Stimulated activated CD8-positive, alpha-beta memory T cell treated with anti-CD3 and anti-CD28 coated beads, Interleukin-7, amount 100 ng/mL, for 1 hour (primary cell): ENCODE measurements at places on chromosomes 2 and 18.

- no peak for DNase-seq
Observed at GRCh38 chr2:53629501-53629900, 138.1 kb upstream of the CHAC2 start.

DNA sequence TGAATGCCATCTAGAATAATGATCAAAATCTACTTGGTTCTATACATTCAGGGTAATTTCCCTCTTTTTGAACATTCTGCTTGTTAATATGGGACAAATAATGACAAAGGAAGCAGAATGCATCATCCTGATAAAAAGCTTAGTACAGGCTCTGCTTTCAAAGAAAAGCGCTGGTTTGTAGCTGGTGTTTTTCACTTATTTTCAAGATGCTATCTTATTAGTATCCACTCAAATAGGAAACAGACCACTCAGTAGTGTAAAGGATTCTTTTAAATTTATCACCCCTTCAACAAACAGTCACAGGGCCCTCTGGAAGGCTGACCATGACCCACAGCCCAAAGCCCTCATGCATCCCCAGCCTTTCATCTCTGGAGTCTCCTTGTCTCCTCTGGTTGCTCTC lies 18.0 kb upstream of the AFF3 start:
- no peak for DNase-seq

DNA sequence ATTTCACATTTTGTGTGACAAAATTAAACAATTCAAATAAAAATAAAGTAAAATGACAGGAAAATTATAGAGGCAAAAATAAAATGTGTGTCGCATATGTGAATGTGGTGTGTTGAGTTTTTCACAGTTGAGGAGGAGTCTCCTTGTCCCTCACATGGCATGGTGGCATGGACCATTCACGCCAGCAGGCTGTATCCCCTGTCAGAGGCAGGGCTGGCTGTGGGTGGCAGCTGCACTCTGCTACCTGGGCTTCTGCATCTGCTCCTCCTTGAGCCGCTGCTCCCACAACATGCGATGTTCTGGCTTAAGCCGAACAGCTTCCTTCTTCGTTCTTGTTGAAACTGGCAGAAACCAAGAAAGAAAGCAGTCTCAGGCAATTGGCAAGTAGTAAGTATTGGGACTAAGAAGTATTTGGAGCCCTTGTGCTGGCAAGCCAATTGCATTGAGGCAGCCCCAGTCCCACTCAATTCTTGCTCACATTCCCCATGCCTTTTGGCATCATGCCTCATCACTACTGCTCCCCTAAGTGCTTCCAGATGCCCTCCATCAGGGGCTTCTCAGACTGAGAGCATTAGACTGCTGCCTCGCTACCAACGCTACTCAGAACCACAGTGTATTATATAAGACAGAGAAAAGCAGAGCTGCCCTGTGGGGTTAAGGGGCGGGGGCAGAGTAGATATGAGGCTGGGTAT lies 177.9 kb upstream of the NABP1 start:
- DNase-seq, result no peak

GRCh38 chr2:119723784-119724467 lies 35.8 kb upstream of the PTPN4 start:
- DNase-seq, result no peak

DNA sequence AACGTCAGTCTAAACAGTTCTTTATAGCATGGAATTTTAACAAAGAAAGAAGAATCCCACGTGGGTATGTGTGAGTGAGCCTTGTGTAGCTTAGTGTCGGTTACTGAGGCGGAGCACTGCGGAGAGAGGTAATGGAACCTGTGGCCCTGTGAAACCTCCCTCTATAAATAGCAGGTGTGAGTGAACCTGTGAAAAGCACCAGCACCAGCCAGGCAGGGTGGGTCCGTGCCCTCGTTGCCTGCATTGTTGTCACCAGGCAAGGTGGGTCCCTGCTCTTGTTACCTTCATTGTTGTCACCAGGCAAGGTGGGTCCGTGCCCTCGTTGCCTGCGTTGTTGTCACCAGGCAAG lies 4.7 kb downstream of the CTDP1 start:
- no peak for DNase-seq

- no peak for DNase-seq
Observed at GRCh38 chr2:40123326-40123725, 328.6 kb downstream of the SLC8A1 start.

DNA sequence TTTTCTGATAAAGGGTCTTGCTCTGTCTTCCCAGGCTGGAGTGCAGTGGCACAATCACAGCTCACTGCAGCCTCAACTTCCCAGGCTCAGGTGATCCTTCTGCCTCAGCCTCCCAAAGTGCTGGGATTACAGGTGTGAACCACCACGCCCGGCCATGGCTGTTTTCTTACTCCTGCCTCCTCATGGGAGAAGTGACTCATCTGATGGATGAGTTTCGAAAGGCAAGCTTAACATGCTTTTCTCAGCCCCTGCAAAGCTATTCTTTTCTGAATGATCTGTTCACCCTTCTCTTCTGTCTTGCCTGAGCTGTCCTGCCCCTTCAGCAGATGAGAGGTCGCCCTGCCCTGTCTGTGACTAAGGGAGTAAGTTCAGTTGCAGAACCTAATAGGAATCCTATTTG lies 929 bp upstream of the CREG2 start:
- DNase-seq, result no peak

- DNase-seq, result no peak
Observed at GRCh38 chr2:39260087-39260486, 16.3 kb upstream of the CDKL4 start.

GRCh38 chr2:111235192-111236015 lies 114.7 kb downstream of the BCL2L11 start:
- DNase-seq, result no peak

GRCh38 chr2:138432971-138433370 lies 68.6 kb upstream of the SPOPL start:
- no peak for DNase-seq

GRCh38 chr18:45834306-45834705 lies 8.8 kb downstream of the SIGLEC15 start:
- no peak for DNase-seq

- no peak for DNase-seq
Observed at GRCh38 chr2:228559774-228560415, 378.4 kb upstream of the SPHKAP start.

DNA sequence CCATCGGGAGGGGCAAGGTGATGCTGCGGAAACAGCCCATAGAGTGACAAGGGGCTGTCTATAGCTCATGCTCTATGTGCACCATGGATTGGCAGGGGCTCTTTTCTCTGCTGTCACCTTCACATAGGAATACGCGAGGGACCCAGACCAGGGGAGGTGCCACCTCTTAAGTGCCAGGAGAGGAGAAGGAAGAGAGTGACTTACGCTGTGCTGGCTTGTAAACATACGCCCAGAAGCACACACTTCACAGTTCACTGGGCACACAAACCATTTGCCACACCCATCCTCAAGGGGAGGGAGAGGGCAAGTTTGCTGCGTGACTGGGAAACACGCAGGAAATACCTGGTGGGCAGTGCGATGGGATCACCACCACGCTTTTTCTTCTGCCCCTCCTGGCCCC lies 65.1 kb upstream of the GPR45 start:
- DNase-seq, result no peak

- DNase-seq, result no peak
Observed at GRCh38 chr2:19855542-19856431, 46.0 kb downstream of the TTC32 start.

DNA sequence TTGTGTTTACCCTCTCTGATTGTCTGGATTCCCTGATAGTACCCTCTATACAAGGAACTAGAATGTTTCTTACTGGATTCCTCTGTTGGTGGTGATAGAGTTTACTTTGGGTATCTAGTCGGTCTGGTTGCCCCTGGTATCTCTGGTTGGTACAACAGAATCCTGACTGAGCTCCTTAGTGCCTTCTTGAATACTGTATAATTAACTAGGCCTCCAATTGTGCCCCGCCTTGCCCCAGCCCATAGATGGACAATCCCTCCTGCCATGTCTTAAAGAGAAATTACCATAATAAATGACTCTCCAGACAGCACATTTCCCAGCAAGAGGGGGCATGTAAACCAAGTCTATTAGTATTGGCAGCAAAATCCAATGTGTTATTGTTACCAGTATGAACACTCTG lies 2.3 kb downstream of the SCN1A start:
- DNase-seq, result no peak

GRCh38 chr2:102063487-102063911 lies 71.7 kb downstream of the IL1R2 start:
- no peak for DNase-seq

DNA sequence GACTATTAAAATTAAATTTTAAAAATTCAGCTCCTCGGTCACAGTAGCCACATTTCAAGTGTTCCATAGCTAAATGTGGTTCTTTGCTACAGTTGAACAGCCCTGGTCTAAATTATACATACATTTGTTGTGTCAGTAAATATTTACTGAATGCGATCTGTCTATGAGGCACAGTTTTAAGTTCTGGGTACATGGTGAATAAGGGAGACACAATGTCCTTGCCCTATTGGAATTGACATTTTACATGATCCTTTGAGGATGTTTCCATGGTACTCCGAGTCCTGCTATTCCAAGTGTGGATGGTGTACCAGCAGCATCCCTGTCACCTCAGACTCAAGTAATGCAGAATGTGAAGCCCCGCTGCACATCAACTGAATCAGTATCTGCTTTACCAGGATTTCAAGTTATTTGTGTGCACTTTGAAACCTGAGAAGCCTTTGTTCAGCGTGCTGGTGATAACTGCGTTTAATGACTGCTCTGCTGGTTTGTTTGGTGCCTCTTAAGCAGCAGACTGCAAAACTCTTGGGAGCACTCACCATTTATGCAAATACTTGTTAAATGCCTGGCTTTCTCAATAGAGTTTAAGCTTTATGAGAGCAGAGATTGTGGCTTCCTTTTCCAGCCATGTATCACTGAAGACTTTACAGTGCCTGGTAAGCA lies 1.5 kb downstream of the GALNT1 start:
- no peak for DNase-seq

- no peak for DNase-seq
Observed at GRCh38 chr2:194526121-194526520, 1130.9 kb upstream of the SLC39A10 start.

GRCh38 chr2:30798536-30798991 lies 8.7 kb downstream of the CAPN13 start:
- DNase-seq, result no peak

DNA sequence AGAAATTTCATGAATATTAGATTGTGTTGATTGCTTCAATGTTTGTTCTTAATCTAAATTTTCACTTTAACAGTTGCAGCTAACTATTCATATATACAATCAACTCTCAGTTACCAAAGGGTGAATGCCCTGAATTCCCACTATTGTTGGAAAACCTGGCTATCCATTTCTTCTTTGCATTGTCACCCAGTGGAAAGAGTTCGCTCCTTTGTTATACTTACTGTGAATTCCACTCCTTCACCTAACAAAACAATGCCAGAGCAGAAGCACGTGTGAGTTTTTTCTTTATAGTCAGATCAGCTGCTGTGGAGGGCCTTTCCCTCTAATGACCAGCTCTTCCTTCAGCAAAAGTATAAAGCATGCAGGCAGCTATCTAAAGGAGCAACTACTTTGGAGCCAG lies 409.2 kb upstream of the NRP2 start:
- no peak for DNase-seq

DNA sequence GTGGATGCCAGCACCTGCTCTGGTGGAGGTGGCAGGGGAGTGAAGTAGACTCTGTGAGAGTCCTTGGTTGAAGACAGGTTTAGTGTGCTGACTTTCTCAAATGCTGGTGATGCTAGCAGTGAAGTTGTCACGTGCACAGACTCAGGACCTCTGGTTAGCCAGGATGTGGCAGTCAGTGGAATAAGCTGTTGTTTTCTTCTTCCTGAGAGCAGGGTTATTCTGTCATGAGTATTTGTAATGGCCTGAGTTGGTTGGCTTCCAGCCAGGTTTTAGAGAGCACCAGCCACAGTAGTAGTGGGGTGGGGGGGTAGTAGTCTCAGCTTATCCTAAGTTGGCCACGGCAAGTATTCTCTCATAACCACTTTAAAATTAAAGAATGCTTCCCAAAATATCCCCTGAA lies 238.5 kb upstream of the FBXO11 start:
- DNase-seq, result no peak

DNA sequence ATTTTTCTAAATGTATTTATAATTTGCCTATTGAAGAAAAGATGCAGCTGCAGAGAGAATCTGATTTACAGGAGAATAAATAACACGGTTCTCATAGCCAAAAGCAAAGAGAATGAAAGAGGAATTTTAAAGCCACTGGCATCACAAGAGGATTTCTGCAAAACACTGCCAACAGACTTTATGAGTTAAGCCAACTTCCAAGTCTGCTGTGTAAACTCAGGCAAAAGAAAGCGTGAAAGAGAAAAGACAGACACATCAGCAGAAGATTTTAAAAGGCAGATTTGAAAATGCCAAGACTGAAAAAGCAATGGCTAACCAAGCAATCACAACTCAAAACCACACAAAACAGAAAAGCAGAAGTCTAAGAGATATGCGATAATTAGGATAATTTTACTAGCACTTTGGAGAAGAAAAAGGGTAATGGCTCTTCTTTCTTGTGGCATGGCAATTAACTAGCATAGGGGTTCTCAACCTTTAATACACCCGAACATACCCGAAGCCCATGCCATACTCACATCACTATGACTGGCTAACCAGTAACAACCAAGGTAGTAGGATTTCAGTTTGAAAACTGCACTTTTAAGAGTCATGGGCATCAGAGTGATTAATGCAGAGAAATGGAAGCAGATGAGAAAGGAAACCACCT lies 4.9 kb downstream of the DARS1 start:
- no peak for DNase-seq

DNA sequence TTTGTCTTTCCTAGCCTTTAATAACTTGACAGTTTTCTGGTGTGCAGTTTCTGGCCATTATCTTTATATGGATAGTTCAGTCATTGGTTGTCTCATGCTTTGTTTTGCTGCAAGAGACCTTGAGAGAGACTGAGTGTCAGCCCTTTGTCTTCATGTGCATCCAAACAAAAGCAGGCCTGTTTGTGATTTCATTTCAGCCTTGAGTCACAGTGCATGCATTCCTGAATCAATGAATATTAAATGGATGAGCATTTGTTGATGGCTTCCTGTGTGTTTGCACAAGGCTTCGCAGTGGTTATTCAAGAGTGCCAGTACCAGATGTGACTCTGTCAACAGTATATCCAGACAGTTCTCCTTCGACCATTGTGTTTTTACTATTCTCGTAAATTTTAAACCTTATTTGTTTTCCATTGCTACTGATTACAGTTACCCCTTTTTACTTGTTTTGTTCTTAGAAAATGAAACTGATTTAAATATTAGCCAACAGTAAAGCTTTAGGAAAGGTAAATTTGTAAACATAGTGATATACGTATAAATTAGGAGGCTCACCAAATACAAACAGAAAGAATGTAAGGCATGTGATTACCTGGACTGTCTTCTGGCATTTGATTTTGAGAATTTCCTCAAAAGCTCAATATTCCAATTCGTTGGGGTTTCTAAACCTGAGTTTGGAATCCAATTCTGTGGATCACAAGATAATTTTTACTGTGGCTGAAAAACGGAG lies 319.8 kb downstream of the CTNNA2 start:
- no peak for DNase-seq
